ENCODE measurements at places on chromosomes 6 and 20.

GRCh38 chr6:142845624-142846458, 99.1 kb downstream of the HIVEP2 start:
- peak; percentile 62 for DNase-seq

GRCh38 chr6:84526631-84527030, 237.8 kb downstream of the TBX18 start:
- DNase-seq: no peak

DNA sequence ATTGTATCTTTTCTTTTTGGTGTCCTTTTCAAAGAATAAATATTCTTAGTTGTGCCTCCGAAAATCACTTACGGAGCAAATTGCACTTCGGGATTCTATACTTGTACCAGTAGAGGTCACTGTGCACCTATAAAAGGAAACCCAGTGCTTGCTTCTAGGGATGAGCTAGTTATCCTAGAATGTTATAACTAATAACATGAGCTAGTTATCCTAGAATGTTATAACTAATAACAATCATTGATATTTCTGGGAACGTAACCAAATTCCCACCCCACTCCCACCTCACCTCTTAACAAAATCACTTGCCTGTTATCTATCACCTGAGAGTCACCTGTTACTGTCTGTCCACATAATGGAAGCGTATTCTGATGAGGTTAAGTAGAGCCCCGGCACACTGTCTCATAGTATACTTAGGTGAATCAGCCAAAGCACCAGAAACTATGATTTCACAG, 126.9 kb upstream of the TIAM2 start:
- DNase-seq: peak; percentile 26

- DNase-seq: no peak
These were observed 96.2 kb downstream of the VIP start for GRCh38 chr6:152846825-152847224.

DNA sequence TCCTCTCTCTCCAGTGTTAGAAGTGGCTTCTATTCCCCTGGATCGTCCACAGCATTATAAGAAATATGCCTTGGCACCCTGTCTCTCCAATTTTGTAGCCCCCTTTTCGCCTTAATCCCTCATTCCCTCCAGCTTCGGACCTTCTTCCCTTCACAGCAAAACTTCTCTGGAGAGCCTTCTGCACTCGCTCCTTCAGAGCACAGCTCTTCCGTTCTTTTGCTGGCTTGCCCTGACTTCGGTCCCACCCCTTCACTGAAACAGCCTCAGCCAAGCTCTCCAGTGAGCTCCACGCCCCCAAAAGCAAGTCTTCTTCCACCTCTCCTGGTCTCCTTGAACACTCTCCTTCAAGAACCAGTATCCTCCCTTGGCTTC, 134.7 kb upstream of the RNF24 start:
- no peak for DNase-seq

DNA sequence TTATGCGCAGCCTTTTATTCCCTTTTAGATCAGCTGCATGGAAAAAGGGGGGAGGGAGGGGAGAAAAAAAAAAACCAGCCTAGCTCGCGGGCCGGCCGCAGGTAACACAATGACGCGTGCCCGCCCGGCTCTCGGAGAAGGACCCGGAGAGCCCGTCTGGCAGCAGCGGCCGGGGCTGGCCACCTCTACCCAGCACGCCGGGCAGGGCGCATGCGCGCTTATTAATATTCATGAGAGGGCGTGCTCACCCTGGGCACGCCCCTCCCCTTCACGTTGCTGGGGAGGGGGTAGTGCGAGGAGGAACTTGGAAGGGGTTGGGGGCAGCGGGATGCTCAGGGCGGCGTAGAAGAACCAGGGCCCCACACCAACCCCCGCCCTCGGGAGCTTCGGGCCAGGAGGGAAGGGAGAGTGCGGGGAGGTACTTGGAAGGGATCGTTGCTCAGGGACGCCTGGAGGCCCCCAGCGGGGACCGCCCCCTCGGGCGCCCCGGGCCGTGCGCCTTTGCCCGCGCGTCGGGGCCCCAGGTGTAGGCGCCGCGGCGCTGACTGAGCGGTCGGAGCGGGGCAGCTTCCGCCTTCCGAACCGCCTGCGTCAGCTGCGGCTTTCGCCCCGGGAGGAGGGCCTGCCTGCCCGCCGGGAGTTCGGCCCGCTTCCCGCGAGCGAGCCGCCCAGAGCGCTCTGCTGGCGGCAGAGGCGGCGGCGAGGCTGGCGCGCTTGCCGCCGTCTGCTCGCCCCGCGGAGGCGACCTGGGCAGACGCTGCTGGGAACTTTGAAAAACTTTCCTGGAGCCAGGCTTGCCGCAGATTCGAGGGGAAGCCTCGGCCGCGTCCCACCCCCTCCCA, at the start of gene JAG1:
Gene JAG1, minus strand, starts transcription at position 158 of the 842 bp plus-strand sequence. CDS start 469 bp downstream, outside the sequence.
- DNase-seq: peak; percentile 88

DNA sequence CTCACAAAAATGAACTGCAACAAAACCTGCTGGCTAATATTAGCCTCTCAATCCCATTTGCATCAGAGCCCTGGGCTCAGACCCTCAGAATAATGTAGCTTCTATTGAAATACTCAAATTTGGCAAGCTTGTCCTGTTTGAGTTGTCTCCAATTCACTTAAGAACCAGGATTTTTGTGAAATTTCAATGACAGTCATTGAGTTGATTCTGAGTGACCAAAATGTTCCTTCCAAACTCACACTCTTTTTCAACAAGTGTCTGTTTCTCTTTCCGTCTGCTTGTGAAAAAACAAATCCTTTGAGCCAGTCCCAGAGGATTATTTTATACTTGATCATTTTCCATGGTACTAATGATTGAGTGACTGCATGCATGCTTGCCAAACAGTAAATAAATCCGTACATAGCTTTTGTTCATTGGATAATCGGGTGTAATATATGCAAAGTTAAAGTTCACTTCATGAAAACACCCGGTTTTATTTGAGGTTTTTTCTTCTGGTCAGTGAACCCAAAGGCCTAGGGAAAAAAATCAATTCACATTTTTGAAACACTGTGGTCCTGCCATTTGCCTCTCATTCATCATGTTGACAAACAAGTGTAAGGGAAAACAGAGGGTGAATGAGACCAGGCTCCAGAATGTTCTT, 16.4 kb upstream of the SLC22A2 start:
- no peak for DNase-seq

DNA sequence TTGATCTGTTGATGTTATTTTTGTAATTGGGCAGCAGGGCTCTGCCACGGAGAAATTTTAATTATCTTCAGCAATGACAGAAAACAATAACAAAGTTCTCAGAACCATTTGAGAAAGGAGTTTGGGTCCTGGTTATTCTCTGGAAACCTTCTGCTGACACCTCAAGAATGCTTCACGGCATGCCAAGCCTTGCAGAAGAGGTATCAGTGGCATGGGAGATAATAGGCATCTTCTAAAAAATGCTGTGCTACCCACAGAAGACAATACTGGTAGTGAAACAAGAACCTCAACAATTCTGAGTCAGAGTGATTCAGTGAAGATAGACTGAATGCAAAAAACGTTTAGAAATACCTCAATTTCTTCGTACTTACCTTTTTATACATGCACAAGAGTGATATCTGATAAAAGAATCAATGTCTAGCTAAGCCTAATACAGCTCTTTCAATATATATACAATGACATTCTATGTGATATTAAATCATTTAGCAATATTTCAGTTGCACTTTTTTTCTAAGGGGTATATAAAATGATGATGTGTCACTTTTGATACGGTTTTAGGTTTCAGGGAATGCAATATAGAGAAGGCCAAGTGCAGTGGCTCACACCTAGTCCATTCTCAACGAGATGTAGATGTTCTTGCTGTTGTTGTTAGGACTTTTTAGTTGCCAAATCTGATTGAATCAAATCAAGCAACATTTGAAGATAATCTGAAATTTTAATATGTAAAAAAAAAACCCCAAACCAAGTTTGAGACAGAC, 110.4 kb upstream of the COL21A1 start:
- DNase-seq: no peak

DNA sequence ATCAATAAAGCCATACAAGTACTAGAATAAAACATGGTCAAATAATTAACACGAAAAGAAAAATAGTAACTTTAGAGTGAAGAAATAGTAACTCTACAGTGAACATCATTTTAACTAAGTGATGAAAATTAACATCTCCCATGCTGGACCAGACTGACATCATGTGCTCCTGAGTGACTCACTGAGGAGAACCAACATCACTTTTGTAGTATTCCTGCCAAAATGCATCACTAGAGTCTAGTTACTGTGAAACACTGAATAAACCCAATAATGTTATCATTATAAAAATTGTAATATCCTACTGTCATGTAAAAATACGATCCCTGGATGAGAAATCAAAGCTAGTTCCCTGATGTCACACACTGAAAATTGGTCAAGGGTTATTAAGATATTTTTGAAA, 361.3 kb downstream of the CD109 start:
- no peak for DNase-seq

GRCh38 chr6:36765190-36765589, 67.6 kb downstream of the RAB44 start:
- DNase-seq: no peak

GRCh38 chr20:9927224-9927623, 88.3 kb upstream of the PAK5 start:
- no peak for DNase-seq

GRCh38 chr6:41027241-41027640, 11.8 kb downstream of the UNC5CL start:
- DNase-seq: no peak

DNA sequence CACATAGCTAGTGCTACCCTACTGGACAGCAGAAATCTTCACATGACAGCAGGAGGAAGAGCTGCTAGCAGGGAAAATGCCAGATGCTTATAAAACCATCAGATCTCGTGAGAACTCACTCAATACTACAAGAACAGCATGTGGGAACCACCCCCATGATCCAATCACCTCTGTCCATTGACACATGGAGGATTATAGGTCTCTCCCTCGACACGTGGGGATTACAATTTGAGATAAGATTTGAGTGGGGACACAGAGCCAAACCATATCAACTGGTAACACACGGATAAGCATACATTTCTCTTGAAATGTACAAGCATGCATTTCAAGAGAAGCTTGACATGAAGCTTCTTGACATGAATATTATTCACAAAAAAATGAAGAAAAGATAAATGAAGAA, 64.1 kb downstream of the MMS22L start:
- DNase-seq: no peak

DNA sequence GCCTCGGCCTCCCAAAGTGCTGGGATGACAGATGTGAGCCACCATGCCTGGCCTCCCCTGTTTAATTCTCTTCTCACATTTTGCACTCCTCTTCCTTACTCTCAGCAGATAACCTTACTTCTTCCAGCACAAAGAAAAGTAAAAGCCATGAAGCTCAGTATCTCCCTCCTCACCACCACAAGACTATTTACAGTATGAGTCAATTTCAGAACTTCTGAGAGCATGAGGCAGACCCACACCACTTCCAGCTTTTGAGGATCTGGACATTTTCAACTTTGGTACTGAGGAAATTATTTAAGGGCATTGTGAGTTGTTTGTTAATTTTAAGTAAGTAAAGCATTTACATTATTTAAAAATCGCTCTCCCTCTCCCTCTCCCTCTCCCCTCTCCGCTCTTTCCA, 8.0 kb upstream of the SNX3 start:
- DNase-seq: no peak

DNA sequence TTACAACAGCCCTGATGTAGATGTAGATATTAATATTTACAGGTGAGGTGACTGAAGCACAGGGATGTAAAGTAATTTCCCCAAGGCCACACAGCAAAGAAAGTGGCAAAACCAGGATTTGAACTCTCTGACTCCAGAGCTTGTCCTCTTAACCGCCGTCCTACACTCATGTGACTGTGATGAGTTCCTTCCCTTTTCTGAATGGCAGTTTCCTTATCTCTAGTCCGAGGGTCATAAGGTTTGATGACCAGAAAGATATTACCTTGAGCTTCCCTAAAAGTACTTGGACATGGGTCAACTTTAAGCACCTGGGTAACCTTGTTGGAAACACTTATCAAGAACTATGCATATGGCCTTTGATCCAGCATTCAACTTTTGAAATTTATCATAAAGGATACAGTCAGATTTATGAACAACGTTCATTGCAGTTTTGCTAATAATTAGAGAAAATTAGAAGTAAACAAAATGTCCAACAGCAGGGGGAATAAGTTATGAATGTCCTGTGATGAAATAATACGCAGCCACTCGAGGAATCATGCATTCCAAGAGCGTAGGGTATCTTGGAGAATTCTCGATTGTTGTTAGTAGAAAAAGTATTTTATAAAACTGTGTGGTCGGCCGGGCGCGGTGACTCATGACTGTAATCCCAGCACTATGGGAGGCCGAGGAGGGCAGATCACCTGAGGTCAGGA, 2.3 kb upstream of the TLDC2 start:
- no peak for DNase-seq

DNA sequence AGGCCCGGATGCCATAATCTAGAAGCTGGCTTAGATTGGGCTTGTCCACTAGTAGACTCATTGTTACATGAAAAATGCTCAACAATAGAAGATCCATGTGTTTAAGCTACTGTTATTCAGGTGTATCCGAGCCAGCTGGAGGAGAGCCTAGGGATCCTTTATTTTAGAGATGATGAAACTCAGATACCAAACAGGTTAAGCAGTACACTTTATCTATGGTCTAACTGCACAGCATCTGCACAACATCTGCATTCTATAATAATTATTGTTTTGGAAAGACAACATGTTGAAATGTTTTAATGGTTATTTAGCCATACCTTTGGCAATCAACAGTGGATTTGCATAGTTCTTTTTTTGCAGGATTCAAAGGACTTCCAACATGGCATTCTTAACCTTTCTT, 134.1 kb downstream of the RFPL4B start:
- DNase-seq: no peak

GRCh38 chr6:16659466-16660156, 101.6 kb downstream of the ATXN1 start:
- no peak for DNase-seq

- DNase-seq: no peak
These were observed 58.0 kb downstream of the DOP1A start for GRCh38 chr6:83125425-83125824.

DNA sequence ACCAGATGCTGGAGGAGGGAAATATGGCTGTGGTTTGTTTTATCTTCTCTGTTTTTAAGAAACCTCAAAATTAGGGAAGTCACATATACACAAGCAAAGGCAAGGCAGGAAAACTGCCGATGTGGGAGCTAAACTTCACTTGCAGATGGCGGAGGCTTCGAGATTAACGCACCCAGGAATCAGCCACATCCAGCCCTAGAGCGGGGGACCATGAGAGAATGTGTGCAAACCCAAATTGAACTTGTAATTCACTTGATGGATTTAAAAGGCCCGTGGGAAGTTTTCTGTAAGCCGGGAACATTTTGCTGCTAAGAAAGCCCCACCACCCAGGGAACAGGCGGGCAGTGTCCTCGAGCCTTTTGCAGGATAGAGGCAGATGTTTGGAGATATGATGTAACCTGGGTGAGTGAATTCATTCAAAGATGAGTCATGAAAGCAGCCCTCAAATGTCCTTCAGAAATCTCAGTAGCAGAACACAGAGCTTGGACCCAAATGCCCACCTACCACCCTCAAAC, 39.9 kb downstream of the PREX1 start:
- no peak for DNase-seq

- DNase-seq: no peak
These were observed 25.1 kb downstream of the RRAGD start for GRCh38 chr6:89386917-89387491.

- DNase-seq: no peak
These were observed 311.6 kb upstream of the ECI2 start for GRCh38 chr6:4446982-4447381.

All from NCI-H1105 (cell line).